ENCODE measurements at places on chromosomes 1 and 21.

- DNase-seq, result no peak
Measured at GRCh38 chr1:238484121-238484520, 593.4 kb upstream of the ZP4 start.

- no peak for DNase-seq
Measured at GRCh38 chr1:125087691-125088090, 3902.9 kb downstream of the SRGAP2C start.

DNA sequence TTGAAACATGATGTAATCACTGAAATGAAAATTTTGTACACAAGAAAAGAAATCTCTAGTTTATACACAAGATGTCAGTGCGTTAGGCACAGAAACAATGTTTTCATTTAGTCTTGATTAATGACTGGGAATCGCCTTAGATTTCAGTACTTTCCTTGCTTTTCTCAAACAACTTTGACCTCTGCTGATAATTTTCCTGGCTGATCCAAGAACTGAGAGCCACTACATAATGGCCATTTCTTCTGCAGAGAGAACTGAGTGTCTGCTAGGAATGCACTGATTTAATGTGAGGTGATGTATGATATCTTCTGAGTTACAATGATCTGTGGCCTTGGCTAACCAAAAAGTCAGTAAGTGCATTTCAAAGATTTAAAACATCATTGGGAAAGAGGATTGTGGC, 308.1 kb downstream of the CTH start:
- DNase-seq, result no peak

- DNase-seq, result peak; percentile 44
Measured at GRCh38 chr1:64242895-64243756, 39.7 kb downstream of the UBE2U start.

GRCh38 chr1:184160236-184160635, 108.7 kb downstream of the TSEN15 start:
- DNase-seq, result no peak

GRCh38 chr1:94526152-94526980, 15.2 kb downstream of the F3 start:
- DNase-seq, result no peak

GRCh38 chr21:25283720-25284119, 323.6 kb downstream of the MRPL39 start:
- DNase-seq, result no peak

- DNase-seq, result no peak
Measured at GRCh38 chr1:223700942-223701637, 11.2 kb upstream of the CAPN2 start.

DNA sequence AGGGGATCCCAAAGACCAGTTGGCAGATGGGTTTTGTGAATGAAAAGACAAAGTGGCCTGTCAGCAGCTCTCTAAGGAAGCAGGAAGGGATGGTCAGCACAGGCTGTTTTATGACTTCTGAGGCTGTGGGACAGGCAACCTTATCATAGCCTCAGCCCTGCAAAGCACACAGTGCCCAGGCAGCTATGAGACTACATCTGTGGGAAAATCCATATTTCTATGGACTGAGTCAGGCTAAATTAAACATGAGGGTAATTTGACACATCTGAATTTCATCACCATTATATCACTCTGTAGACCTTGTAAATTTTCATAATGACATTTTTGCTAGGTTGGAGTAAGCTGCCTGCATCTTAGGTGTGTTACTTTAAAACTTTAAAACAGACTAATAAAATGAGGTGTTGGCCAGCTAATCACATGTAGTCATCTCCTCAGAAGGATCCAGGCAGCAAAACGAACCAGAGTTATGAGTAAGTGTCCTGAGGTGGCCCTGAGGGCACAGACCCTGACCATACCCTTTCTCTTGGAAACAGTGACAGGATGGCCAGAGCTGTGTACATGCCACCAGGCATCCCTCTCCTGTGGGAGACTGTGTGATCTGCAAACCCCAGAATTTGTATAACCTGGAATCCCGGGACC, 14.6 kb downstream of the NGF start:
- no peak for DNase-seq

- DNase-seq, result no peak
Measured at GRCh38 chr1:245929224-245929623, 577.9 kb downstream of the SMYD3 start.

- no peak for DNase-seq
Measured at GRCh38 chr1:230750576-230750975, 3.4 kb downstream of the CAPN9 start.

- no peak for DNase-seq
Measured at GRCh38 chr1:238346340-238346739, 455.6 kb upstream of the ZP4 start.

- no peak for DNase-seq
Measured at GRCh38 chr21:39148975-39149374, 34.3 kb downstream of the PSMG1 start.

- DNase-seq, result peak; percentile 8
Measured at GRCh38 chr21:25039461-25040380, 567.6 kb downstream of the MRPL39 start.

DNA sequence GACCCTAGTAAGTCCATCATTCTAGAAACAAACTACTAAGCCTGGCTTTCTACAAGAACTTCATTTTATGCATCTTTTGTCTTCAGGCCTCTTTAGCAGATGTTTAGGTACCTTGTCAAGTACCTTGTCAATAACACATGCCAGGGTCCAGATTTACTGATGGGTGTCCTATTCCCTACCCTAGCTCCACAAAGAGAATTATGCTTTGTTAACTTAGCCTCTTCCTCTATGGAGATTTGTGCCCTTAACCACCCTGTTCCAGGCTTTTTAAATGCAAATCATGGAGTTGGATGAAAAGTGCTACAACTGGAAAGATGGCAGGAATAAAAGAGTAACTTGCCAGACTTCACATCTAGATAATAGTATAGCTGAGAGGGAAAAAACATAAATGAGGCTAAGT, 42.7 kb downstream of the SPATA46 start:
- DNase-seq, result no peak

DNA sequence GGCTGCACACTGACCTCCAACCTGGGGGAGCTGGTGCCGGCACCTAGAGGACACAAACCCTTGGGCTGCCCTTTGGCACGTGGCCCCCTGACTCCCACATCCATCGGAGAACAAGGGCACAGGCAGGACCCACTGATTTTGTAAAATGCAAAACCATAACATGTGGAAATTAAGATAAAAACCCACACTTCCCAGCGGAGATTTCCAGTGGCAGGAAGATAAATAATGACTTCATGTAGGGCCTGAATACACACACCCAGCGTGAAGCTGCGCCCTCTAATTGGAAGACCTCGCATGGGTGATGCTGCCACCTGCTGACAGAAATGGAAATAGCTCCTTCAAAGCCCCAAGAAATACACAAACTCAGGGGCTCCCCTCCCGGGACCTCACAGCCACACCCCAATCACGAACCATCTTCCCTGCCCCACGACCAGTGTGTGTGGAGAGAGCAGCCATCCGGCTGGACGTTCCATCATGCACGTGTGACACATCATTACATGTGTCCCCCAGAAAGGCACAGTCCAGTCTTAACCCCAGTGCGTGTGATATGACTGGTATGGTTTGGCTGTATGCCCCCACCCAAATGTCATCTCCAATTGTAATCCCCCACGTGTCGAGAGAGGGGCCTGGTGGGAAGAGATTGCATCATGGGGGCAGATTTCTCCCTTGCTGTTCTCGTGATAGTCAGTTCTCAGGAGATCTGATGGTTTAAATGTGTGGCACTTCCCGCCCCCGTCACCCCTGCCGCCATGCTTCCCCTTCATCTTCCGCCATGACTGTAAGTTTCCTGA, 5.7 kb upstream of the TPRG1L start:
- peak; percentile 12 for DNase-seq

GRCh38 chr1:227788271-227789083, 27.0 kb upstream of the PRSS38 start:
- DNase-seq, result no peak

- DNase-seq, result no peak
Measured at GRCh38 chr1:108862698-108863477, 6.0 kb upstream of the AKNAD1 start.

DNA sequence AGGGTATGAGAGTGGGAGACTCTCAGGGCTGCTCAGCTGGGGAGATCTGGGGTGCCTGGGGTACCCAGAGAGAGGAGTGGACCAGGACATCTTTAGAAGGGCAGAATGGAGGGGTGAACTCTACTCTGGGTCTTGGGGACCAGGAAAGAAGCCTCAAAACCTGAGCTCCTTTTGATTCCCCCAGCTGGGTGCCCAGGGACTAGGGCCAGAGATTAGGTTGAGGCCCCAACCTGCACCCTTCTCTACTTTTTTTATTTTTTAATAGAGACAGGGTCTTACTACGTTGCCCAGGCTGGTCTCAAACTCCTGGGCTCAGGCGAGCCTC, 1.9 kb downstream of the PDZK1IP1 start:
- no peak for DNase-seq

GRCh38 chr1:96130432-96130831, 591.2 kb upstream of the PTBP2 start:
- no peak for DNase-seq

DNA sequence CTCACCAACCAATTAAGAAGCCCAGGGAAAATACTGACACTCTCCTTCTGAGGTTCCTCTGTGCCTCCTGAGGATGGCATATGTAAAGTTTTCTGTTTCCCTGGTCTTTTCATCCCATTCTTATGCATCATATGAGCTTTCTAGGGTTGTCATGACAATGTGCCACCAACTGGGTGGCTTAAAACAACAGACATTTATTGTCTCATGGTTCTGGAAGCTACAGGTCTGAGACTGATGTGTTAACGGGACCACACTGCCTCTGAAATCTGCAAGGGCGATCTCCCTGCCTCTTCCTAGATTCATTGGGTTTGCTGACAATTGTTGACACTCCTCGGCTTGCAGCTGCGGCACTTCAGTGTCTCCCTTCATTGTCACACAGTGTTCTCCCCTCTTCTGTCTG, 308.4 kb downstream of the RGS7 start:
- DNase-seq, result no peak

GRCh38 chr1:208604295-208604694, 360.1 kb upstream of the PLXNA2 start:
- no peak for DNase-seq

GRCh38 chr1:48793863-48794262, 17.2 kb upstream of the BEND5 start:
- no peak for DNase-seq

GRCh38 chr1:23644555-23644866, 47.1 kb upstream of the RPL11 start:
- DNase-seq, result no peak

- DNase-seq, result no peak
Measured at GRCh38 chr1:214660900-214661299, 57.9 kb downstream of the CENPF start.

DNA sequence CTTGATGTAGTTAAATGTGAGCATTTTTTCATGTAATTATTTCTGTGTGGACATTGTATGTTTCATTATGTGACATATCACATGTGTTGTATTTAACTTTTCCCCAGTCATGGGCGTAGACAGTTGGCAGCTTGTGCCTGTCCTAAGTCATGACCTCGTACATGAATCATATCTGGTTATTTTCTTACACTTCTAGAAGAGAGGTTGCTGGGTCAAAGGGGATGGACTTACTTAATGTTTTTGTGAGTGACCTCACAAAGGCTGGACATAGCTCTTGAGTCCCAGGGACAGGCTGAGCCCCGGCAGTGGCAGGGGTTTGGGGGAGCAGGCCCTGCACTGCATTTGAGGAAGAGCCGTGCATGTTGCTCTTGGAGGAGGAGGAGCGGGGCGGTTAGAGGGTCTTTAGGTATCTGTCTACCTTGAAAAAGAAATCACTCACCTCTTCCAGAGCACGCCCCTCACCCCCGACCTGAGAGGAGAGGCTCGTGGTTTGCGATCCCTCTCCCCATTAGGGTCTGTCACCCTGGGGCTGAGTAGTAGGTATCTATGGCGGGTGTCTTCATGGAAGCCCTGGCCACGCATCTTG, 16.4 kb downstream of the IFNGR2 start:
- no peak for DNase-seq

DNA sequence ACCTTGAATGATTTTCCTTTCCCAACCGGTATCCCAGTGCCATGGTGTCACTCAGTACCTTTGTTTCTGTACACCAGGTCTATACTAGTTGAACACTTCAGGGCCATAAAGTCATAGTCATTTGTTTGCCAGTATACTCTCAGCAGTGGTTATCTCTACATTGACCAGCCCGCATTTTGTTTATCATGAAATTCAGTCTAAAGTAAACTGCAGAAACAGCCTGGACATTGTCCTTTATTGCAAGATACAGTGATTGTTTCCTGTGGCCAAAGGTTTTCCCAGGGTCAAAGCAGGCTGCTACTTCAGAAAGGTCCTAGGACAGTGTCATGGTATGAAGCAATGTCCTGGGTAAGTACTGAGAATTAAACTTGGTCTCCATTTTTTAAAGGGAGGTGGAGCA, 407.4 kb downstream of the RWDD3 start:
- no peak for DNase-seq

GRCh38 chr1:75996196-75996595, 64.0 kb upstream of the ASB17 start:
- DNase-seq, result no peak

GRCh38 chr1:226882631-226883409, 12.4 kb downstream of the PSEN2 start:
- no peak for DNase-seq

GRCh38 chr1:205438213-205439158, 16.6 kb upstream of the LEMD1 start:
- no peak for DNase-seq

DNA sequence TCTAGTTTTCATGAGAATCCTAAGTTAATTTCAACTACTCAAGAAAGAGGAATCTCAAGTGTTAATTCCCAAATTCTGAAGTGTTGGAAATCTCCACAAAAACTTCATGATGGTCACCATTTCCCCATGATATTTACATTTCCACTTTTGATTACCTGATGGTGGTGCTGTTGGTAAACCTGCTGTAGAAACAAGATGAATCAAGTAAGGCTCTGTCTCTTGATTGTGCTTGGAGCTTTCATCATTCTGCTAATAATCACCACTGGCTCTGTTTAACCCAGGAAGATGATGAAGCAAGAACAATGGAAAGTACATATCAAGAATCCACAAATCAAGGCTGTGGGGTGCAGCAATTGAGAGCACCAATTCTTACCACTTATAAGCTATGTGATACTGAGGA, 77.8 kb downstream of the C4BPA start:
- DNase-seq, result no peak

- DNase-seq, result no peak
Measured at GRCh38 chr1:111148376-111148881, 8.4 kb downstream of the CEPT1 start.

- DNase-seq, result peak; percentile 12
Measured at GRCh38 chr1:40662864-40663263, 2.6 kb downstream of the RIMS3 start.

DNA sequence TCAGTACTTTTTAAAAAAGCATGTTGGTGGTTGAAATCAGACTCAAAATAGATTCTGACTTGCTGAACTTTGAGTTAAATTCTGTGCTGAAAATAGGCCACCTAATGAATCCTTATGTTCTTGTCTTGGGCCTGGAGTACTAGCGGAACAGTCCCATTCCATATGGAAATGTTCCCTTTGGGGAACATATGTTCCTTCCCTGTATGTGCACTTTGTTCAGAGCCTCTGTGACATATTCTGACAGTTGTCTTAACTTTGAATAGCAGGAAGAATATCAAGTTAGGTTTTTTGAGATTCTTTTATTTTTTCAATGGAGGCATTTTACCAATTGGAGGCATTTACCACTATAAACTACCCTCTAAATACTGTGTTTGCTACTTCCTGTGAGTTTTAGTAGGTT, 1667.8 kb downstream of the PLA2G4A start:
- no peak for DNase-seq
